Activated T-helper 2 cell treated with anti-CD3 and anti-CD28 coated beads, Interferon-gamma antibody, Interleukin-2, Interleukin-4, amounts not matched to agents 10 μg/mL and 5 μg/mL and 100 μg/mL, durations not matched to agents 14 hours and 24 hours and 36 hours (primary cell): ENCODE measurements at places on chromosomes 2 and 18. TPM values are rescaled to one million over a fixed set of nuclear protein-coding genes. Genes with fewer than 3 reads are reported as not detected.

GRCh38 chr2:85243101-85244072 is 84.4 kb downstream of the TGOLN2 start:
- H3K36me3 ChIP-seq, result no peaks in the 10 kb centered on the region
- no peak for DNase-seq
- H3K4me3 ChIP-seq, result no peak overlapping the region
- H3K4me1 ChIP-seq, result peaks cover 8% of the 10 kb centered on the region
- H3K27ac ChIP-seq, result no peak overlapping the region

GRCh38 chr2:216621292-216621691 is 11.9 kb upstream of the IGFBP2 start:
- no peak for DNase-seq
- H3K36me3 ChIP-seq, result no peaks in the 10 kb centered on the region
- no peak overlapping the region for H3K4me3 ChIP-seq
- no peaks in the 10 kb centered on the region for H3K27me3 ChIP-seq
- no peak overlapping the region for H3K27ac ChIP-seq

ALPI gene
- not detected in 2 replicates for total RNA-seq

CFAP65 gene
- not detected in 2 replicates for total RNA-seq

POTEC gene
- total RNA-seq, result not detected in 2 replicates

DNA sequence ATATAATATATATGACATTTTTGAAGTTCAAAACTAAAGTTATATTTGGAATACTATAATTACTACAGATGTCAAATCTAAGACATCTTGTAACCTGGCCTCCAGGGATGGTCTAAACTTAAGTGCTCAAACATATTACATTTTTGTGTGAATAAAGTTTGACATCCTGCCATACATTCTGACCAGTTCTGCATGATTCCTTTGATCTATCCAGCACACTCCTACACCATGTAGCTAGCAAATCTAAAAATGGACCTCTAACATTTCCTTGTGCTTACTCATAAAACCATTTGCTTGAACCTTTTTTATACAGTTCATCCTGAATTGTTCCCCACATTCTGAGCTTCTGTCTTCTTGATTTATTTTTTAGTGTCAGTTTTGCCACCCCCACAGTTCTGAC is 294.3 kb upstream of the ZNF804A start:
- H3K27ac ChIP-seq, result no peak overlapping the region
- no peak for DNase-seq
- H3K27me3 ChIP-seq, result no peaks in the 10 kb centered on the region
- no peaks in the 10 kb centered on the region for H3K36me3 ChIP-seq
- H3K4me1 ChIP-seq, result no peaks in the 10 kb centered on the region
